Ascending aorta (tissue), 2 donors: ENCODE measurements at places on chromosomes 7 and 10. TPM values are rescaled to one million over a fixed set of nuclear protein-coding genes. Genes with fewer than 3 reads are reported as not detected.

The IFIT1B gene
- not detected for total RNA-seq

The CCDC3 gene
- 86.0 TPM for total RNA-seq

The FRAT1 gene
- 5.2 TPM for total RNA-seq

The LLCFC1 gene
- not detected for total RNA-seq

The PNLIPRP1 gene
- not detected for total RNA-seq

The COBL gene
- 0.11 TPM for total RNA-seq

The FOXI2 gene
- not detected for total RNA-seq

The FEZF1 gene
- not detected for total RNA-seq

The OR2A5 gene
- total RNA-seq: not detected

The SPAM1 gene
- not detected for total RNA-seq

The LRRD1 gene
- total RNA-seq: not detected

The HOXA2 gene
- 36.5 TPM for total RNA-seq

The RAMP3 gene
- total RNA-seq: 586 TPM

GRCh38 chr7:35799846-35800717 lies 775 bp upstream of the SEPTIN7 start:
- H3K4me3 ChIP-seq: peak overlapping the region; percentile 81
- no peaks in the 10 kb centered on the region for H3K27me3 ChIP-seq
- H3K36me3 ChIP-seq: no peaks in the 10 kb centered on the region
- no peaks in the 10 kb centered on the region for H3K4me1 ChIP-seq
- peak; percentile 94 for DNase-seq

- H3K36me3 ChIP-seq: no peaks in the 10 kb centered on the region
- DNase-seq: no peak
- H3K27ac ChIP-seq: no peak overlapping the region
- H3K4me3 ChIP-seq: no peak overlapping the region
These were observed 1141.2 kb downstream of the SORCS1 start for GRCh38 chr10:106023329-106023728.

- no peaks in the 10 kb centered on the region for H3K4me1 ChIP-seq
- H3K4me3 ChIP-seq: peak overlapping the region; percentile 18
- H3K27ac ChIP-seq: no peak overlapping the region
These were observed 129.1 kb upstream of the PPP1R3A start for GRCh38 chr7:114047889-114048288.

- H3K36me3 ChIP-seq: no peaks in the 10 kb centered on the region
- H3K4me1 ChIP-seq: no peaks in the 10 kb centered on the region
- no peak for DNase-seq
- no peak overlapping the region for H3K4me3 ChIP-seq
- no peak overlapping the region for H3K27ac ChIP-seq
These were observed 34.4 kb downstream of the LHFPL3 start for GRCh38 chr7:104362756-104363155.

DNA sequence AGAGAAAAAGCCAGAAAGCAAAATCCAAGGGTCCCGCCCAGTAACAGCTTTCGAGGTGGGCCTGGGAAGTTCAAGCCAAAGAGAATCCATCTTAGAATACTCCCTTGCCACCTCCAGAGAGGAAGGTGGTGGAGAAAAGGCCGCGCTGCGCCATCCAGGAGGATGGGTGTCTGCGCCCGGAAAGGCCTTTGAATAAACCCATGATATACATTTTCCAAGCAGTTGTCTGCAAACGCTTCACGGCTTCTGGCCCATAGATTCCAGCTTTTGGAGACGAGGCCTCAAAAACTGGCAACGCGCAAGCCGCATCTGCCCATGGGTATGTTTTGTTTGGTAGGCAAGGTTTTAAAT lies 17.8 kb downstream of the RGS10 start:
- H3K4me3 ChIP-seq: no peak overlapping the region
- no peak for DNase-seq
- no peaks in the 10 kb centered on the region for H3K36me3 ChIP-seq
- H3K27me3 ChIP-seq: no peaks in the 10 kb centered on the region

GRCh38 chr10:71429929-71430328 lies 33.2 kb downstream of the CDH23 start:
- H3K36me3 ChIP-seq: no peaks in the 10 kb centered on the region
- H3K27ac ChIP-seq: no peak overlapping the region
- no peak overlapping the region for H3K4me3 ChIP-seq
- DNase-seq: no peak
- no peaks in the 10 kb centered on the region for H3K4me1 ChIP-seq

- DNase-seq: peak; percentile 83
- H3K27me3 ChIP-seq: no peaks in the 10 kb centered on the region
- H3K27ac ChIP-seq: peak overlapping the region; percentile 78
- no peaks in the 10 kb centered on the region for H3K36me3 ChIP-seq
- H3K4me3 ChIP-seq: peak overlapping the region; percentile 33
These were observed 682.7 kb upstream of the IGFBP3 start for GRCh38 chr7:46603780-46604179.

GRCh38 chr7:130114776-130115175 lies 44.4 kb downstream of the KLHDC10 start:
- H3K27ac ChIP-seq: no peak overlapping the region
- H3K4me3 ChIP-seq: no peak overlapping the region
- H3K27me3 ChIP-seq: no peaks in the 10 kb centered on the region
- no peaks in the 10 kb centered on the region for H3K4me1 ChIP-seq

DNA sequence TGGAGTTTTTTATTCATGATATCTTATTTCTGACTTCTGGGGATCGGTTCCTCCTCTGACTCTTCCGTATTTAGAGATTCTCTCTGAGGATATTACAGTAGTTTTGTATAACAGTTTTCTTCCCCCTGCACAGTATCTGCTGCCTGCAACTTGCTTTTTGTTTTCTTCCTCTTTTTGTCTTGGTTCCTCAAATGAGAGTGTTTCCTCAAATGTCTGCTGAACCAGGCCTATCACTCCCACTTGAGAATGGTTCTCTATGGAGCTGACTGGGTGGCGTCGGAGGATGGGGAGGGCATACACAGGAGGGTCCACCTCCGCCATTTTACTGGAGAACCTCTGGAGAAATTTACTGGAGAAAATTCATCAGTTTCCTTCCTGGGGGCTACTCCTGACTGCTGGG lies 27.7 kb downstream of the ARHGAP22 start:
- no peaks in the 10 kb centered on the region for H3K4me1 ChIP-seq
- no peak overlapping the region for H3K27ac ChIP-seq
- H3K4me3 ChIP-seq: no peak overlapping the region
- H3K36me3 ChIP-seq: no peaks in the 10 kb centered on the region
- no peaks in the 10 kb centered on the region for H3K27me3 ChIP-seq

DNA sequence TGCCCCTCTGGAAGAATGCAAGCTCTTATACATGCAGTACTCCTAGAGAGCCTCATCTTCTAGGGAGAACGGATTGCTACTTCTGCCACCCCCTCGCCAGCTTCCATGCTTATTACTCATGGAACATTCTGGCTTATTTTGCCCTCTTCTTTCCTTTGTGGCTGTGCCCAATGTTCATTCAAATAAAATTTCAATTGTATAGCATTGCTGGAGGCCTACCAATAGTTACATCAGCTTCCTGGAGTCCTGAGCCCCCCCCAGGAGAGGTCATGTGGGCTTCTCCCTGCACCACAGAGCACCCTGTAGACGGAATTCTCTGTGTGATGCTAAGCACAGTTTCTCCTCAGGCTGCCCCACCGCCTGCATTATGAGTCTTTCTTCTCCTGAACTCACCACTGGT lies 1094.0 kb downstream of the KCNMA1 start:
- no peaks in the 10 kb centered on the region for H3K4me1 ChIP-seq
- no peak for DNase-seq
- H3K27me3 ChIP-seq: no peaks in the 10 kb centered on the region
- no peak overlapping the region for H3K27ac ChIP-seq

GRCh38 chr10:30437031-30437841 lies 3.3 kb downstream of the MAP3K8 start:
- peaks cover 50% of the 10 kb centered on the region for H3K36me3 ChIP-seq
- peak overlapping the region; percentile 90 for H3K4me3 ChIP-seq
- peaks cover 44% of the 10 kb centered on the region for H3K4me1 ChIP-seq
- H3K27me3 ChIP-seq: no peaks in the 10 kb centered on the region

GRCh38 chr10:12667052-12667451 lies 317.7 kb downstream of the CAMK1D start:
- H3K4me1 ChIP-seq: no peaks in the 10 kb centered on the region
- H3K4me3 ChIP-seq: no peak overlapping the region
- no peaks in the 10 kb centered on the region for H3K27me3 ChIP-seq
- no peak for DNase-seq
- no peak overlapping the region for H3K27ac ChIP-seq

GRCh38 chr7:105952917-105953595 lies 10.0 kb upstream of the CDHR3 start:
- no peaks in the 10 kb centered on the region for H3K27me3 ChIP-seq
- no peak overlapping the region for H3K4me3 ChIP-seq
- no peak for DNase-seq
- no peaks in the 10 kb centered on the region for H3K36me3 ChIP-seq
- H3K27ac ChIP-seq: no peak overlapping the region

- H3K36me3 ChIP-seq: peaks cover 3% of the 10 kb centered on the region
- H3K27me3 ChIP-seq: no peaks in the 10 kb centered on the region
- H3K4me3 ChIP-seq: no peak overlapping the region
- H3K4me1 ChIP-seq: no peaks in the 10 kb centered on the region
- H3K27ac ChIP-seq: no peak overlapping the region
- DNase-seq: no peak
These were observed 38.3 kb downstream of the MACROH2A2 start for GRCh38 chr10:70090951-70091350.

GRCh38 chr7:128121711-128122530 lies 90.7 kb upstream of the LRRC4 start:
- H3K27ac ChIP-seq: no peak overlapping the region
- peak overlapping the region; percentile 37 for H3K4me3 ChIP-seq
- H3K27me3 ChIP-seq: no peaks in the 10 kb centered on the region
- DNase-seq: no peak
- no peaks in the 10 kb centered on the region for H3K4me1 ChIP-seq
